ENCODE measurements at places on chromosomes 3 and 15.

DNA sequence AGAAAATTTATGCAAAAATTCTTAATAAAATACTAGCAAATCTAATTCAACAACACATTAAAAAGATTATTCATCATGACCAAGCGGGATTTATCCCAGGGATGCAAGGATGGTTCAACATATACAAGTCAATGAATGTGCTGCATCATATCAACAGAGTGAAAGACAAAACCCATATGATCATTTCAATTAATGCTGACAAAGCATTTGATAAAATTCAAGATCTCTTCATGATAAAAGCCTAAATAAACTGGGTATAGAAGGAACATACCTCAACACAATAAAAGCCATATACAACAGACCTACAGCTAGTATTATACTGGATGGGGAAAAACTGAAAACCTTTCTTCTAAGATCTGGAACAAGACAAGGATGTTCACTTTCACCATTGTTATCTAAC is 89.7 kb downstream of the KBTBD8 start:
- DNase-seq: no peak

DNA sequence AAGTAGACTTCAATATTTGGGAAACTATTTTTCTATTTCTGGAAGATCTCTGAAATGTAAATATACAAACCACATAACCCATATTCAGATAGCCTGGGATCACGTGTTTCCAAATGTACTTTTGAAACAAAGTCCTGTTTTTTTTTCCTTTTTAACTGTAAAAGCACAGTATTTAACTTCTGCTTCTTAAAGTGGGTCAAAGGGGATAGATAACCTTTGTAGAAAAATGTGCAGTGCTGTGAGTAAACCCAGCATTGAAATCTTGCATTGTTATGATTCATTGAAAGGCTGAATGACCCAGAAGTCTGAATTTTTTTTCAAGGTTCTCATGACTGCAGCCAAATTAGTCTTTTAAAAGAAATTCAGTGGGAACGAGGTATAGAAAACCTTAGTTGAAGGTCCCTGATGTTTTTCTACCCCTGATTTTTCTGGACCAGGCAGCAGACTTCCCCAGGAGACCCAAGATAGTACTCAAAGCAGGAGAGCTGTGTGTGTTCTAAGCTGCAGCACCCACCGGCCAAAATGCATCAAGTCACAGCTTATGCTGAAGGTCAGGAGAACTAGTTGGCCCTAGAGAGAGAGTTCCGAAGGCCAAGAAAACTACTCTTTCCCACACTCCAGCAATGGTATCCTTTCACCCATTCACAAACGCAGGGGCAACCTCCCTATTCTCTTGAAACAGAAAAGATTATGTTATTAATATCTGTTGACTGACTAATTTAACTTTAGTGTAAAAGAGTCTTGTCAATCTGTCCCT is 43.6 kb upstream of the APH1B start:
- DNase-seq: no peak

DNA sequence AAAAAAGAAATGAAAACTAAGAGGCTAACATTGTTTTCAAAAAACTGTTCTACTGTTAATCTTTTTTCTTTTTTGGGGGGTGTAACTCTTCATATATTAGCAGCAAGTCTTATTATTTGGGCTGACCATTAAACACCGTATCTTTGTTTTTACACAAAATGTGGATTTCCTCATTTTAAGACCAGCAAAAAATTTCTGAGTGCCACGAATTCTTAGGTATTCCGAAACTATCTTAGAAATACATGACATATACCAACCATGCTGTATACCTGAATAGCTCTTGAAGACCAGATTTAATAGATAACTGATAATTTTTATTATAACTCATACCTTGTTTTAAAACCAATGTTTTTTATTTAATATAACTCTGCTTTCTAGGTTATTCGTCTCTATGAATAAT is 620 bp upstream of the TTC23 start:
- no peak for DNase-seq

DNA sequence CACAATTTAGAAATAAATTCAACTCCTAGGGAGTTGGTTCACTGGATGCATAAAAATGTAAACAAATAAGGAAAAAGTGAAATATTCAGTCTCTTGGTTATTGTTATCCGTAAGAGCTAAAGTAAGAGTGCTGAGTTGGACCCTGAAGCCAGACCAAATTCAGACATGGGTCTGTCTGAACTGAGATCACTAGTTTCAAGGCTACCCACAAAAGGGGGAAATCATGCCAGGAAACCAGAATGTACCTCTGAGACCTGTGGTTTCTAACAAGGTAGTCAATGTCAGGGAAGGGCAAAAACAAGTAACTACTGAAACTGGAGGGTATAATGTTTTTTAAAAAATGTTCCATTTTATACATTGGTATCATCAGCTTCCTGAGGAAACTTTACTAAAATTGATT is 35.2 kb upstream of the GOLGA6L2 start:
- no peak for DNase-seq

GRCh38 chr3:9398700-9399336 is 1.4 kb downstream of the SETD5 start:
- DNase-seq: no peak

Data from stimulated activated CD4-positive, alpha-beta T cell treated with anti-CD3 and anti-CD28 coated beads, Interleukin-1b, Interleukin-23, amount 100 ng/mL, for 4 hours (primary cell).